ENCODE measurements at places on chromosomes 5 and 9.

GRCh38 chr9:136983656-136984314, 992 bp downstream of the LCNL1 start:
- no peak for DNase-seq

GRCh38 chr9:16321461-16322119, 548.9 kb downstream of the BNC2 start:
- DNase-seq, result no peak

DNA sequence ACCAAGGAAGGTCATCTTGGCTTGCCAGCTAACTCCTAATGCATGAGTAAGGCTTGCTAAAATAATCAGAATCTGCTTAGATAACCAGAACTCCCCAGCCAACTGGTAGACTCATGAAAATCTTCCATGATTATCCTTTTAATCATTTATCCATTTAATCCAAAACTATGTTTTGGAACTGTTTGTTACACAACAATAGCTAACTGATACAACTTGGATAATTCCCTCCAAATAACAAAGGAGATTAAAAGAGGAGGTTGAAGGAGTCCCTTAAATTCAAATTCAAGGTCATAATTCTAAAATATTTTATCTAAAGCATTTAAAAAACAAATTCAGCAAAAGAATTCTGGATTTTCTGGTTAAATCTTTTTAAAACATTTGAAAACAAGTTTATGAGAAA, 222.1 kb downstream of the DEPDC1B start:
- DNase-seq, result no peak

DNA sequence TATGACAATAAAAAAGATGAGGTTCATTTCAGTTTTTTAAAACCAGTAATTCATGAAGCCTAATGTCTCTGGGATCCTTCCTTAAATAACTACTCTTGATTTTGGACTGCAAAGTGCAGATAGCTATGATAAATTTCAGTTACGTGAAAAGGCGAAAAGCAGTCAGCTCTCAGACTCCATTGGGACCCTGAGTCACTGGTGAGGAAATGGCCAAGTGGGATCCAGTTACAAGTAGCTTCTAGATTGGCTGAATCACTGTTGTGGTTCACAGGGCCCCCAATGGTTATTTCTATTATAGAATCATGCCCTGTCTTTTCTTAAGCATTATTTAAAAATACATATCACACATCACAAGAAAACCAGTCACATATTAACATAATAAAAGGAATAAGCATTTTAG, 31.1 kb upstream of the PPP3R2 start:
- DNase-seq, result no peak

DNA sequence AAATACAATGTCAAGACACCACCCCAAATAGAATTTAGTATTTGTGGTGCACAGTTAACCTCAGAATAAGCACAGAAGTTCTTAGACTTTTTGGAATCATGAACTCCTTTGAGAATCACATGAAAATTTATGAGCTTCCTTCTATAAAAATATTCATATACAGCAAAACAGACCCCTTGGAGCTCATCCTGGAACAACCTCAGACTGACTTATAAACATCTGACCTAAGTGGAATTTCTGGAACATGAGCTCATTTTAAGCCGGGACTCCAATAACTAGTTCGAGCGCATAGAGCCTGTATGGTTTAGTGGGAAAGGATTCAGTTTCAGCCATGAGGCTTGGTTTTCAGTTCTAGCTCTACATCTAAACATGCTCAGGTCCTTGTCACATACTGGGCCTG, 192.3 kb downstream of the DEPDC1B start:
- DNase-seq, result no peak

DNA sequence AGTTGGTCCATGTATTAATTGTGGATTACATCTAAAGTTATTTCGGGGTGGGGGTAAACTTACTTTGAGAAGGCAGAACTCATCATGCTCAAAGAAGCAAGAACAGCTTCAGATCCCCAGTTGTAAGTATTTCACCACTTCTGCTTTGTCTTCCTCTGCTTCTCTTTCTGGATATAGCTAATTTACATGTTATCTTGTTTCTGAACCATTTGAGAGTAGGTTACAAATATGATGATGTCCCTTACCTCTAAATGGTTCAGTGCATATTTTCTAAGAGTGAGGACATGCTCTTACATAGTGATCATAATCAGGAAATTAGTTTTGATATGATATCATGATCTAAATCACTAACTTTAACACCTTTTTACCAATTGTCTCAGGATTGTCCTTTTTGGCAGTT, 11.9 kb downstream of the TRIO start:
- no peak for DNase-seq

- no peak for DNase-seq
Measured at GRCh38 chr5:132470596-132470995, 20.0 kb downstream of the IRF1 start.

DNA sequence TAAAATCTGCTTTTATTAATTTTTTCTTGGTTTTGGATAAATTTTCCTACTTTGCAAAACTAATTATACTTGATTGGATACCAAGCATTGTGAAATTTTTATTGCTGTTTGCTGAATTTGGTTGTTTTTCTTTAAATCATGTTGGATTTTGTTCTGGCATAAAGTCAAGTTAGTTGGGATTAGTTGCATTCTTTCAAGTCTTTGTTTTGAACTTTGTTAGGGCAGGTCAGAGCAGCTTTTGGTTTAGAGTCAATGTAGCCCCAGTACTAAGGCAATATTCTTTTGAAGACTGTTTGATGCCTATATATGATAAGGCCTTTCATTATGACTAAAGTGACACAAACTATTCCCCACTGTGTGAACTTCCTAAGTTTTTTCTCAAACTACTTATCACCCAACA, 531.1 kb downstream of the RASEF start:
- no peak for DNase-seq

DNA sequence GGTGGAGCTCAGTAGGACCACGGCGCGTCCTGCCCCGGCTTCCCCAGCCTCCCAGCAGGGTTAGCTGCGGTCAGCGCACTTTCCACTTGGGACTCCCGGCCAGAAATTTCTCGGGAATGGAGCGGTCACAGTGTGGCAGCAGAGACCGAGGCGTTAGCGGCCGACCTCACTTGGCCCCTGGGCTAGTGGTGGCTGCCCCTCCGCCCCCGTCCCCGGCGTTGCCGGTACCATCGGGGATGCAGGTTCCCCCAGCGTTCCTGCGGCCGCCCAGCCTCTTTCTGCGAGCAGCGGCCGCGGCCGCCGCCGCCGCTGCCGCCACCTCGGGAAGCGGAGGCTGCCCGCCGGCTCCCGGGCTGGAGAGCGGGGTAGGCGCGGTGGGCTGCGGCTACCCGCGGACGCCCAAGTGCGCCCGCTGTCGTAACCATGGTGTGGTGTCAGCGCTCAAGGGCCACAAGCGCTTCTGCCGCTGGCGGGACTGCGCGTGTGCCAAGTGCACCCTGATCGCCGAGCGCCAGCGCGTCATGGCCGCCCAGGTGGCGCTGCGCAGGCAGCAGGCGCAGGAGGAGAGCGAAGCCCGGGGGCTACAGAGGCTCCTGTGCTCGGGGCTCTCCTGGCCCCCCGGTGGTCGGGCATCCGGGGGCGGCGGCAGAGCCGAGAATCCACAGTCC, 460 bp downstream of the DMRTA1 start:
- DNase-seq, result no peak

- DNase-seq, result no peak
Measured at GRCh38 chr9:84542554-84542953, 127.0 kb upstream of the NTRK2 start.

DNA sequence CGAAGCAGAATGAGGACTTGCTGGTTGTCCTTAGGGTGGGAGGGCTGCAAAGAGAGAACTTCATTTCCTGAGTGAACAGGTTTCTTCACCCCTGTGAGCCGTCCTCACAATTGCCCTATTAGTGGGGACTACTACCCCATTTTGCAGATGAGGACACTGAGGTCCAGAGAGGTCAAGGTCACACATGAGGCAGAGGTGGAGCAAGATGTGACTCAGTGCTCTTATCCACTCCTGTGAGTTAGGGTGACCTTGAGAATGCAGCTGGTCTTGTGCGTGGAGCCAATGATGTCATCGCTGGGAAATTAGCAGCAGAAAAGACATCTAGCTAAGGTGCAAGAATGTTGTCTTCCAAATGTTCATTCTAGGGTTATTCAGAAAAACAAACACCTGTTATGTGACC, 26.9 kb downstream of the GPRIN1 start:
- DNase-seq, result no peak

DNA sequence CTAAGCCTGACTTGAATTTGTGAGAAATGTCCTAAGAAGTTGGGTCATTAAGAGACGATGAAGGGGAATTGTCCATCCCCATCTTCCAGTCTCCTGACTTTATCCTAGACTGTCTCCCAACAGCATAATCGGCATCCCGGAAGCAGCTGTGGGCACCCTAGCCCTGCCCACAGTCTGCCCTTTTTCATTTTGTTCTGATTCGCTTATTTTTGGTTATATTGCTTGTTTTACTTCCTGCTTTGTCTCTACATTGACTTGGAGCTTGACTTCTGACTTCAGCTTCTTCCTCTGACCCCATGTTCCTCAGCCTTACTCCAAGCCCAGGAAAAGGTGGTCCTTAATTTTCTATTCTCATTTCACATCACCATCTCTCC, 41.8 kb downstream of the UGCG start:
- DNase-seq, result no peak

- DNase-seq, result no peak
Measured at GRCh38 chr9:33791117-33791516, 4.2 kb upstream of the PRSS3 start.

DNA sequence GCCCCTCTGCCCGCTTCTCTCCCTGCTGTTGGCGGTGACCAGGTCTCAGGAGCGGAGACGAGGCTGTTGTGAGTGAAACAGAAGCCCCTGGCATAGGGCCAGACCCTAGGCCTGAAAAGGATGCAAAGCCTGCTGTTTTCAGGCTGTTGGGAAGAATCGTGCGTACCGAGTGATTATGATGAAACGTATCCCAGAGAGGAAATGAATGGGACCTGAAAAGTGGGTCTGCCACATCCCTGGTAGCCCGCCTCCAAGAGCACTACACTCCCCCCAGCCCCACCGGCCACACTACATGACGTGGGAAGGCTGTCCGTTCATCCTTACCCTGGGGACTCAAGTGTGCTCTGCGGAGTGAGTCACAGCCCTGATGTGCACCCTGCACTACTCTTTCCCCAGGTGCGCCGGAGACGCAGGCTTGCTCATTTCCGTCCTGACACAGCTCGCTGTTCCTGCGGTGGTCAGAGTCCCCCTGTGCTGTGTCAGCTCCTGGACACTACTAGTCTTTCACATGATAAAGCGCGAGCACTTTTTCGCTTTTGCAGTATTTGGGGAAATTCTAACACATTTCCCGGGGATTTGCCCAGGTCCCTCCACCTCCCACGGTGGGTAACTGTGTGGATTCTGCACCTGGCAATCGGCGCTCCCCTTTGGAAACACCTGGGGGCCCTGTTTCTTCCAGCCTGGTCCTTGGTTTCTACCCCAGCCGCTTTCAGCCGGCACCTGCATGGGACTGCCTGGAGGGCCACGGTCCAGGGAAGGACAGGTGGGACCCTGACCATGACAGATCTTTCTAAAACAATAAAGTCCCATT, 91.5 kb downstream of the ANKRD33B start:
- no peak for DNase-seq

- DNase-seq, result no peak
Measured at GRCh38 chr5:141149812-141150211, at the start of gene PCDHB6. TSS of gene PCDHB6 (plus strand) at chr5:141150057. CDS start at chr5:141150258, 201 bp downstream.

GRCh38 chr5:178688551-178688950, 41.9 kb downstream of the ZNF354A start:
- DNase-seq, result no peak

DNA sequence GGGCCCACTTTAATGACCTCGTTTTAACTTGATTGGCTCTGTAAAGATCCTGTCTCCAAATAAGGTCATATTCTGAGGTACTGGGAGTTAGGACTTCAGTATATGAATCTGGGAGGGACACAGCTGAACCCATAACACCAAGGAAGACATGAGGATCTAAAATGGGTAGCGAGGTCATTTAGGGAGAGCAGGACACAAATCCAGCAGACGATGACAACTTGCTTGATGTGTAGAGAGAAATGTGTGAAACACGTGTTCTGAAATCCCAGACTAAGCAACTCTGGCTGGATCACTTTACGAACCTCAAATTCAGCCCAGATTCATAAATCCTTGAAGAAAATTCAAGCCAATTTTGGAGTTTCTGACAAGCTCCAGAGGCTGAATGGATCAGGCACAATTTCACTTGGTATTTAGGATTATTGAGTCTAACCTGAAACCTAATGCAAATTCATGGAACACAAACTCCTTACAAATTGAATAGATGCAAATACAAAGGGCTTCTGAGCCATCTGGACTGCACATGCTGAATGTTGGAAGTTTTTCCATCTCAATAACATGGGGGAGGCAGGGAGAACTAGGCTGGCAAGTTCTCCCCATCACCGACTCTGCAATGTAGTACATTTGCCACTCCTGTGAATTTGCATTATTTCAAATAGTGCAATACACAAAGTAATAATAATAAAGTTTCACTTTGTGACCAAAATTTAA, 74.0 kb upstream of the SLC30A5 start:
- no peak for DNase-seq

- no peak for DNase-seq
Measured at GRCh38 chr5:33046091-33046490, 335.0 kb downstream of the NPR3 start.

GRCh38 chr5:150774145-150774544, 4.4 kb upstream of the SMIM3 start:
- no peak for DNase-seq

- no peak for DNase-seq
Measured at GRCh38 chr5:163706053-163706771, 200.8 kb downstream of the MAT2B start.
